ENCODE measurements at places on chromosomes 3 and 15.

GRCh38 chr3:76040946-76041345, 255.6 kb upstream of the ZNF717 start:
- no peak for DNase-seq

DNA sequence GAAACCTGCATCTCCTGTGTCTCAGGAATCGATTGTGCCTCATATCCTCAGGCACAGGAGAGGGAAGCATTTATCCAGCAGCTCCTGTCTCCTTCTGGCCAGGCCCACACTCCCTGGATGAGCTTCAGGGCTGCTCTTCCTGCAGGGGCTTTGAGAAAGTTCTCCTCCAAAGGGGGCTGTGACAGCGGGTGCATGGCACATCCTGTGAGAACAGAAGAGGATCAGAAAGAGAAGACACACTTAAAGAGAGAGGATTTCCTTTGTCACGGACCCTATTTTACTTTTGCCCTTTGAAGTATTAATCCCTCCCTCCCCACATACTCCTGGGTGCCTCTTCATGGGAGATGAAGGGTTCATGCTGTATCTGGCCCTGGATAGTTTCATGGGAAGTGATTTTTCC, 46.0 kb downstream of the MFSD1 start:
- DNase-seq: no peak

DNA sequence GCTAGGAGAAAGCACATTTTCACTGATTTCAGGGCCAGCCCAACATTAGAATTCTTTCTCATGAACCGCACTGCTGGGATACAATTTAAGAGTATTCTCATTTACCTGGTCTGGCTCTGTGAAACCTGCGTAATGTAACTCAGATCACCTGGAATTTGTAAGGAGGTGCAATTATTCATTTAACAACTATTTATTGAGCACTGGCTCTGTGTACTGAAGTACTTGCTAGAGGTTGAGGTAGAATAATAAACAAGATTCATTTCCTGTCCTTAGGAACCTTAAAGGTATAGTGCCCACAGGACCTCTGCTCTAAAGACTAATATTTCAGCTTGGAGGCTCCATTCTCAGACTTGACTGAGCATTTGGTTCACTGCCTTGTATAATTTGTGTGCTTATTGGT, 242.2 kb upstream of the ZPLD1 start:
- no peak for DNase-seq

- no peak for DNase-seq
These were observed 1035.4 kb upstream of the SEMA6D start for GRCh38 chr15:46681901-46682300.

GRCh38 chr3:56133423-56133822, 334.8 kb downstream of the ERC2 start:
- DNase-seq: peak; percentile 5

GRCh38 chr15:78979456-78980320, 34.8 kb upstream of the CTSH start:
- peak; percentile 62 for DNase-seq

GRCh38 chr15:92187975-92188374, 205.7 kb upstream of the ST8SIA2 start:
- no peak for DNase-seq

DNA sequence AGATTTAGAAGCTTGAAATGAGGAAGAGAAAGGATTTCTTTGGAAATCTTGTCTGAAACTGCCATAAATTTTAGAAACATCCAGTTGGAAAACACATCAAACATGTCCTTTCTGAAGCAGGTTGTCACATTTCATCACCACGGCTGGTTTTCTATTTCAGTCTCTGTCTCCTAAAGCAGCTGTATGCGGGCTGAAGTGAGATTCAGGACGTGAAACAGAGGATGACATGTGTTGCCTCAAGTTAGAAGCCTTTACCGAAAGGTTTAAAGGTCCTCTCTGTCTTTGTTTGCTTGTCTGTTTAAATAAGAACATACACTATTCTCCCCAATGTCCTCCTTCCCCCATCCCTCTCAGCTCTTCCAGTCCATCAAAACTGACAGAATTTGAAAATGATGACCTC, 141.9 kb downstream of the SQOR start:
- no peak for DNase-seq

DNA sequence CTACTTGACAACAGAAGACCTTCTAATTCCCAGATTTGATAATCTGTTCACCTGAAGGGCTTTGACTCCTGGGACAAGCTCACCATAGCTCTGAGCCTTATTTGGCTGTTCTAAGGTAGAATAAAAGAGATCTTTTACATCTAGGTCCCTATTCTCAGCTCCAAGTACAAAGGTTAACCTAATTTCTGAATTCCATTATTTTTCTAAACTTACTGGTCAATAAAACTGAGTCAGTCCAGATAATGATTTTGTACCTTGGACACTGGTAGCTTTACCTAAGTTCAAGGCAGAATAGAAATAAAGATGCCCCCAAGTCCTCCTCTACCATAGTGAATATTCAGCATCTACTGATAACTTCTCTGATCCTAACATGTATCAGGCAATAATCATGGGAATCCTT, 81.8 kb upstream of the MEX3B start:
- no peak for DNase-seq

Measured in SW480 (cell line).